ENCODE measurements at places on chromosomes 6 and 20. TPM values are rescaled to one million over a fixed set of nuclear protein-coding genes. Genes with fewer than 3 reads are reported as not detected.

Gene SFTA2
- 1.7 TPM for polyA plus RNA-seq

- DNase-seq, result no peak
Observed at GRCh38 chr6:8905757-8906156, 470.4 kb upstream of the SLC35B3 start.

- no peak for DNase-seq
Observed at GRCh38 chr6:166589337-166589731, 2.9 kb upstream of the RAMACL start.

DNA sequence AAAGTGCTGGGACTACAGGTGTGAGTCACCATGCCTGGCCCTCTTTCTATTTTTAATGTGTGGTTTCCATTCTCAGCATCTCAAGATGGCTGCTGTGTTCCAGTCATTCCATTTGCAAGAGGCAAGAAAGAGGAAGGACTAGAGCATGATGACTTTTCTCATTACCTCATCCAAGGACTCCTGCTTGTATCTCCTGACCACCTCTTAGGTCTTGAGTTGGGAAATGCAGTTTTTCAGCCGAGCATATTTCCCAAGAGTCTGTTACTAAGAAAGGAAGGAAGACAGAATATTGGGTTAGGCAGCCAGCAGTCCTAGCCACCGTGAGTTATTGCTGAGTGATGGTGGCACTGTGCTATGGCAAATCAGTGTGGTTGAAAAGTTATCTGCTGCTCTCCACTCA lies 108.4 kb upstream of the INSM1 start:
- no peak for DNase-seq

DNA sequence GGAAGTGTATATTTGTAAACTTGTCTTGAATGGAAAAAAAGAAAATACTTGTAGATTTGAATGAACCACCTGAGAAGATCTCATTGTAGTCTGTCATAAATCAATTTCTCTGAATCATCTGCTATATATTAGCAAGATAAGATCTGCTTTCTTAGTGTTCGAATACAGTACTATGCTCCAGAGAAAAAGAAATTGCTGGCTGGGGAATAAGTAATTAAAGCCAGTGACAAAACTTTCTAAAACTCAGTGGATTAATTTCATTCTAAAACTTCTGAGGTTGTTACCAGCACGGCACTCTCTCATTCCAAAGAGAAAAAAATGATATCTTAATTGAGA lies 22.4 kb upstream of the MROH8 start:
- no peak for DNase-seq

DNA sequence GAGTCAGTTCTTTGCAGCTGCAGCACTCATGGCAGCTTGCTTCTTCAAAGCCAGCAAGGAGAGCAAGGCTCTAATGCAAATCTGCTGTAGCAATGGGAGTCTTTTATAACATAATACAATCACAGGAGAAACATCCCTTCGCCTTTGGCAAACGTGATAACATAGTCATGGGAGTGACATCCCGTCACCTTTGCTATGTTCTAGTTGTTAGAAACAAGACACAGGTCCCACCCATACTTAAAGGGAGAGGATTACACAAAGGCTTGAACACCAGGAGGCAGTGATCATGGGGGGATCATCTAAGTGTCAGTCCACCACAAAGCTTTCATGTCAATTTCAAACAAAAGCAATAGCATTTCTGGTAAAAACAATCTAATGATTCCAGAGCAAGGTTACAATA lies 40.1 kb upstream of the PHACTR2 start:
- no peak for DNase-seq

GRCh38 chr20:43838703-43839060 lies 76.0 kb upstream of the TOX2 start:
- no peak for DNase-seq

Gene CEP250
- polyA plus RNA-seq, result 30.8 TPM

DNA sequence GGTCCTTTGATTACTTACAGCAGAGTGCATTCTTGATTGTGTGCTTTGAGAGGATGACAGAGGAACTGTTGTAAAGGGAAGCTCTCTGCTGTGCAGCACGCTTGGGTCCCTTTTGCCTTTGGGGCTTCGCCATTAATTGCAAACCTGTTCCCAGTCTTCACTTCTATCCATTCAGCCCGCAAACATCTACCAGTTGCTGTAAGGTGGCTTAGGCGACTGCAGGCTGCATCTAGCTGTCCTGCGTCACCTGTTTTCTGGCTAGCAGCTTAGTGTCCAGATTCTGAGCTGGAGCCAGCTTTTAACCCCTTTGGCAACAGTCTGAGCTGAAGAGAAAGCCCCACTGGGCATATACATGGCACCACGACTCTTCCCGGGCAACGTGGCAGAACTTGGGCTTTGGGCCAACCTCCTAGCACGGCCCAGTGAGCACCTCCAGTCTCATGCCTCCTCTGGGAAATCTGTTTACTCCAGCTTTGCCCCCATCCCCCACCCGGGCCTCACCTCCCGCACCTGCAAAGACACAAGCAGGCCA lies 2.5 kb upstream of the FASTKD5 start:
- no peak for DNase-seq

DNA sequence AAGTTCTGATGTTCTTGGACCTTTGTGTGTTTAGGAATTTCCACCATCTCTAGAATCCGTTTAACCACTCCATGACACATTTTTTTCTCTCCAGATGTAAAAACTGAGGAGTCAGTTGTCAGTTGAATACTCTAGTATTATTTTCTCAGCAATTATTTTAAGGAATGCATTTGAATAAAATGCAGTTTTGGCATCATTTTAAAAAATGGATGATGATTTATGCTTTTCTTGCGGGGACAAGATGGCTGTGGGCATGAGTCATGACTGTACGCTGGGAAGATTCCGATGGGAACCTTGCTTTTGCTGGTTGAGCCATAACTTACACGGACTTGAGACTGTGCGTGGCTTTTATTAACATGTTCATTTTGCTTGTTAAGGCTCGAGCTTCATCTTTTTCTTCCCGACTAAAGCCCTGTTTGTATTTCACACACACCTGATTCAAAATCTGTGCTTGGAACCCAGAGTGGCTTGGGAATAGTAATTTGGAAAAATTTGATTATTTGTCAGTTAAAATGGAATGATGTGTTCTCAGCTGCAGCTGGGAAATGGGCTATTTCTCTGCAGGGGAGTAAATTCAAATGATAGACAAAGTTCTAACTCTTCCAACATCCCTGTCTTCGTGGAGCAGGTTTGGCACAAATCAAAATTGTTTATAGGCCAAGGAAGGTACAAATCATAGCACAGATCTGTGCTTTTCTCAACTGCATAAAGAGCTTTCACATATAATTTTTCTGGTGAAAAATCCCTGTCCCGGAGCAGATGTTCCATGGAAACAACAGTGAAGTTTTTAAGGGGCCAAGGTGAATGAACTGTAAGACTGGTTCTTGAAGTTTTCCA lies 470.5 kb upstream of the JAG1 start:
- DNase-seq, result peak; percentile 58

- DNase-seq, result no peak
Observed at GRCh38 chr20:53718142-53719021, 124.7 kb upstream of the ZNF217 start.

GRCh38 chr6:151475653-151476523 lies 17.9 kb upstream of the CCDC170 start:
- peak; percentile 53 for DNase-seq

DNA sequence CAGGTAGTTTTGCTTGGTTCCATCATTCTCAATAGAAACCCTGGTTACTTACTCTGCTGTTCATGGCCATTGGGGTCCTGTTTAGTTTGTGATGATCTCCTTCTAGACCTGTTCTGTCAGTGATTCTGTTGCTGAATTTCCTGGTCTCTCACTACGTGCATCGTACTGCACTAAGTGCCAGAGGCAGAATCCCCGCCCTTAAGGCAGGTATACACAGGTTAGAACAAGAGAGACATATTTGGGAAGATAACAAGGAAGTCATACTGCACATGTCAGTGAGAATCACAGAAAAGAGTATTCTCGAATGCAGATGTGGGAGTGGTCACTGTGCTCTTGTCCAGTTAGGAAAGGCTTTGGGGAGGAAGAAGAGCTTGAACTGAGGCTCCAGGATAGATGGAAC lies 148.1 kb upstream of the MYLIP start:
- no peak for DNase-seq

Gene RIPOR2
- 31.2 TPM for polyA plus RNA-seq

DNA sequence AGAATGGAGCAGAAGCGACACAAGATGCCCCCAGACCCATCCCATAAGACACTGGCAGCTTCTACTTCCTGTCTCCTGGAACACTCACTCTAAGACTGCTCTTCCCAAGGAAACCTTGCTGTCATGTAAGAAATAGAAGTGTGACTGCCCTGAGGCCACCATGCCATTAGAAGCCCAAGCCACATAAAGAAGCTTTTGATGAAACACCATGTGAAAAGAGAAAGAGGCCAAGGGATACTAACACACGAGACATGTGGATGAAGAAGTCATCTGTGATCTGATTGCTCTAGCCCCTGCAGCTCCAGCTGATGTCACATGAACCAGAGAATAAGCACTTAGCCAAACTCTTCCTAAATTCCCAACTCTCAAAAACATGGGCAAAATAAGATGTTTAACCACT lies 117.9 kb upstream of the PCSK2 start:
- no peak for DNase-seq

Gene TMEM30A
- polyA plus RNA-seq, result 67.6 TPM

- peak; percentile 32 for DNase-seq
Observed at GRCh38 chr6:137013738-137014602, 30.8 kb downstream of the IL20RA start.

Gene TREML1
- 1.0 TPM for polyA plus RNA-seq

Gene EFCAB8
- not detected for polyA plus RNA-seq

Gene HLA-DQA1
- not detected for polyA plus RNA-seq

- no peak for DNase-seq
Observed at GRCh38 chr6:110813338-110814101, 1.7 kb downstream of the CDK19 start.

Gene DZANK1
- polyA plus RNA-seq, result 2.8 TPM

DNA sequence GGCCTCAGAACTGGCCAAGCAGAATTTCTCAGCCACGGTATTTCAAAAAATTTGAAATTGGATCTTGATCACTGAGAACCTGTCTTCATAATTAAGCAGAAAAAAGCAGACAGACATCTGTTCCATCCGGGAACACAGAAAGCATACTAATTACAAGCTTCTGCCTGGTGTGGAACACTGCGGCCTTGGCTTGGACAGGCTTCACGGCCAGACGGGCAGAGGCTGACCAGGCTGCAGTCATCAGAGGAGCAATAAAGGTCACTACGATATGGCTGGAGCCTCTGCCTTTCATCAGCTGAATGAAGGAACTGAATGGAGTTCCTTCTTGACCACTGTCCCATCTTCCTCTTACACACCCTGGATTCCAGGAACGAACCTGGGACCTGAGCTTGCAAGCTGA lies 3.9 kb upstream of the NRSN1 start:
- DNase-seq, result no peak

DNA sequence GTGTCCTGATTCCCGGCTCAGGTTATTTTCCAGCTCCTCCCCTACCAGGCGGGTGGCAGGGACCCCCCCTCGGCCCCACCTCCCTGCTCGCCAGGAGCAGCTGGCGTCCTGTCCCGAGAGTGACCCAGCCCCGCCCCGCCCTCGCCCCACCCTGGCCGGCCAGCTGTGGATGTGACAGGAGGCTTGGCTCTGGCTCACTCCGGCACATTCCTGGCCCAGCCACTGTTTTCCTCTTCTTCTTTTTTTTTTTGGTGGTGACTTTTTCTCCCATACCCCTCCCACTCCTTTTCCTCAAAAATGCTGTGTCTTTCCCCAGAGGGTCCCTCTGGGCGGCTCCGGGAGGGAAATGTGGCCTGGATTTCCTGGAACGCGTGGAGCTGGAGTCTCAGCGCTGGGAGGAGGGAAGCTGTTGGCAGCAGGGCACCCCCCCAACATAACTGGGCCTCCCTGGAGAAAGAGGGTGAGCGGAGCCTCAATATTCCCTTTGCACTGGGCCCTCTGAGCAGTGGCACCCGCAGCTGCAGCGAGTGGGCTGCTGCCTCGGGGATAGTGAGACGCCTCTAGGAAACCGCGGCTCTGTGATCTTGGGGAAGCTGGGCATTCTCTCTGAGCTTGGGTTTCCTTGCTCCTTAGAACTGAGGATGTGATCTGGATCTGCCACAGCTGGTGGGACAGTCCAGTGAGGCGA lies 28.3 kb upstream of the CSNK2A1 start:
- peak; percentile 58 for DNase-seq

Gene TGM3
- polyA plus RNA-seq, result 0.22 TPM

DNA sequence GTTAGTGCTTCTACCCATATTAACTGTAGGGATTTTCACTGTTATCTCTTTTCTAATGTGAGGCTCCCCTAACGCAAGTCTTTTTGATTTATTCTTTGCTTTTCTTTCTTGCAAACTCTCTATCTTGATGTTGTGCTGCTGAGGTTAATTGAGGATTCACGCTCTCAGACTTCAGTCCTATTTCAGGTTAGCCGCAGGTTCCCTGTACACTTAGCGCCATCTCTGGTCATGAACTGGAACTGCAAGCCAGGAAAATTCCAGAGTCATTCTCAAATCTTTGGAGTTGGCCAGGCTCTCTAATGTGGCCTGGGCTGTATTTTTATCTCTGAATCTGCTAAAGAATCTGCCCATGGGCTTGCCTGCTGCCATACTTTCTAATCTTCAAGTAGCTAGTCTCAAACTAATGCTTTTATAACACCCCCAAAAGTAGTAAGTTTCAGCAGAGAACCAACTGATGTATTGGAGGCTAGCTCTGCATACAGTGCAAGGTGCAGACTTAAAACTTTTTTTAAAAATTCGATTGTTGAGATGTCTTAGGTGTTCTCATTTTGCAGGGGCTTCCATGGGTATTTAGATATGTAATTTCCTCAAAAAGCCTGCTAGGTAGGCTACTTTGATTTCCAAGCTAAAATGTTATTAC lies 91.1 kb upstream of the OPRM1 start:
- DNase-seq, result peak; percentile 20

Gene OXT
- not detected for polyA plus RNA-seq

GRCh38 chr20:9363673-9364072 lies 150.7 kb upstream of the LAMP5 start:
- no peak for DNase-seq

- DNase-seq, result no peak
Observed at GRCh38 chr20:62427172-62428001, at the start of gene RBBP8NL. TSS of gene RBBP8NL (minus strand) at chr20:62427539. CDS start at chr20:62419647, 7,892 bp downstream.

- DNase-seq, result no peak
Observed at GRCh38 chr20:10935658-10936402, 262.0 kb upstream of the JAG1 start.
